ENCODE measurements at places on chromosomes 5 and 9.

DNA sequence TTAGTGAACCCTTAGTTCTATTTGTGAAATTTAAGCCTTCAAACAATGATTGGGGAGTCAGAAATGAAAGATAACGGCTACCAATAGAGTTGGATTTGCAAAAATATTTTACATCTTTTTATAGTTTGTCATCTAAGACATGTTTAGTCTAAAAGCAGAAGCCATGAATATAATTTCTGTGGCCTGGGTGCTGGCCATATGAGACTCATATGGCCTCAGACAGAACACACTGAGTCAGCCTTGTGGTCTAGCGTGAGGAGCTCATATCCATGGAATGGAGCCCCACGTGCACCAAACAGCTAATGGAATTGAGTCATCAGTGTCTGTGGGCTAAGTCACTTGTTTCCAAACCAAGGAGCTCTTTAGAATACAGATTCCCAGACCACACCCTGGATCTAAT lies 240.7 kb upstream of the NREP start:
- no peak for DNase-seq

DNA sequence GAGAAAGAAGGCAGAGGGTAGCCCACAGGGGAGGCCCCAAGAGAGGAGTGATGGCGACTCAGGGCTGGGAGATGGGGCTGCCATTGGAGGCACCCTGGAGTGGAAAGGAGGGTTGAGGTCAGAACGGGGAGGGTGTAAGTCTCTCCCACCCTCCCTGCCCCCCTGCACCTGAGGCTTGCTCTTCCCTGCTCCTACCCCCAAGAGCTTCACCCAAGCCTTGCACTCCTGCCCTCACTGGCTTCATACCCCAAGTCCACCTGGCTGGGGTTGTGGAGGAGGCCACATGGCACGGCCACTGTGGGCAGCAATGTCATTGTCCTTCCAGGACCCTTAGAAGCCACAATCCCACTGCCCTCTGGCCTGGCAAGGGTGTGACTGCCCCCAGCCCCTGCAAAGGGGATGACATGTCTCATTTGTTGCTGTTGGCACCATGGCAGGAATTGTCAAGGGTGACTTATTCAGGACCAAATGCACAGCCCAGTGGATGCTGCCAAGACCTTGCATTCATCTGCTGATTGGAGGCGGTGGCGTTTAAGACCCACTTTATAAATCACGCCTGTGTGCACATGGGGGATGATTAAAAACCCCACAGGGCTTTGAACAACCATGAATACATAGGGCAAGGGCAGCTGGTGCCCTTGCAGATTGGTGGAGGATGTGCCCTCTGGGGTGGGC lies 47.6 kb upstream of the RNU6ATAC start:
- DNase-seq, result no peak

DNA sequence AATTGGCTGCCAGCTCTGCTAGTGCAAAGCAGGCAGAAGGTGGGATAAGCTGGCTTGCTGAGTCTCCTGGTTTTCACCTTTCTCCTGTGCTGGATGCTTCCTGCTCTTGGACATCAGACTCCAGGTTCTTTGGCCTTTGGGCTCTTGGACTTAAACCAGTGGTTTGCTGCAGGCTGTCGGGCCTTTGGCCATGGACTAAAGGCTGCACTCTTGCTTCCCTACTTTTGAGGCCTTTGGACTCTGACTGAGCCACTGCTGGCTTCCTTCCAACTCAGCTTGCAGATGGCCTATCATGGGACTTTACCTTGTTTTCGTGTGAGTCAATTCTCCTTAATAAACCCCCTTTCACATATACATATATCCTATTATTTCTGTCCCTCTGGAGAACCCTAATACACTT lies 1293.9 kb upstream of the CDH6 start:
- no peak for DNase-seq

DNA sequence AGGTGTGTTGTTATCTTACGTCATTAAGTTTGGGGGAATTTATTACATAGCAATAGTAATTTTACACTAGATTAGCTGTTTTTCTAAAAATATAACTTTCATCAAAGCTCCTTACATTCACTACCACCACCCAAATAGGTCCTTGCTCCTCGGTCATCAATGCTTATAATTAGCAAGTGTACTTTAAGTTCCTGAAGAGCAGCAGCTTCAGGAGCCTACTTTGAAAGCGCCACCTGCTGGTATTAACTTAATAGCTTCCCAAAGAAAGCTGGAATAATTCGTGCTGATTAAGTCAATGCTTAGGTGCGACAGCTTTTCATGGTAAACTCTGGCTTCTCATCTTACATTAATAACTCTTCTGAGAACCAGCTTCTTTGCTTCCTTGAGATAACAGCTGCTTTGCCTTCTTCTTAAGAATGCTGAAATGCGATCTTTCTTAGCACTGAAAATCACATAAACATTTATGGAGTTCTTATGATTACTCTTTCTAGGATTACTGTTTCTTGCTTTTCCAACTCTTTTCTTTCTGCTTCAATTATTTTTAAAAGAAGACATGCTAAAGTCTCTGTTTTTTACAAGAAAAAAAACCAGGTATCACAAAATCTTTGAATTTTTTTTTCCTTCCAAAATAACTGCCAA lies 10.0 kb upstream of the C5 start:
- DNase-seq, result no peak

GRCh38 chr5:149340920-149341319 lies 4.4 kb upstream of the GRPEL2 start:
- no peak for DNase-seq

GRCh38 chr5:179206366-179206765 lies 138.9 kb downstream of the ADAMTS2 start:
- no peak for DNase-seq

DNA sequence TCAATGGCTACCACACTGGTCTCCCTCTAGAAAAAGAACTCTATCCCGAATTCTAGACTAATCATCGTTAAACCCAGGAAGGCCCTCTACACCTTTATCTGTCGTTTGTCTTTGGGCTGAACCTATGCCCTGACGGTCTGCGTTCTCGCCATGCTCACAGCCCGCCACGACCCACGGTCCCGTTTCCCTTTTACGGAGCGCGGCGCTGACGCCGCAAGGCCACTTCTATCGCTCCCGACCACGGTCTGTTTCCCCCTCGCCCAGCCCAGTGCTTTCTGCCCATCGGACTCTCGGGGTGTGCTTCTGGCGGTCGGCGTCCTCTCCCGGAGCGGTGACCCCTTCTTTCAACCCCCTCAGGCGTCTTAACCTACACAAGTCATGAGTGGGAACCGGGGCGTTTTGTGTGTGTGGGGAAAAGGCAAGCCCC lies 974 bp downstream of the C9orf40 start:
- peak; percentile 22 for DNase-seq

- DNase-seq, result no peak
Observed at GRCh38 chr5:124462751-124463150, 283.7 kb downstream of the ZNF608 start.

DNA sequence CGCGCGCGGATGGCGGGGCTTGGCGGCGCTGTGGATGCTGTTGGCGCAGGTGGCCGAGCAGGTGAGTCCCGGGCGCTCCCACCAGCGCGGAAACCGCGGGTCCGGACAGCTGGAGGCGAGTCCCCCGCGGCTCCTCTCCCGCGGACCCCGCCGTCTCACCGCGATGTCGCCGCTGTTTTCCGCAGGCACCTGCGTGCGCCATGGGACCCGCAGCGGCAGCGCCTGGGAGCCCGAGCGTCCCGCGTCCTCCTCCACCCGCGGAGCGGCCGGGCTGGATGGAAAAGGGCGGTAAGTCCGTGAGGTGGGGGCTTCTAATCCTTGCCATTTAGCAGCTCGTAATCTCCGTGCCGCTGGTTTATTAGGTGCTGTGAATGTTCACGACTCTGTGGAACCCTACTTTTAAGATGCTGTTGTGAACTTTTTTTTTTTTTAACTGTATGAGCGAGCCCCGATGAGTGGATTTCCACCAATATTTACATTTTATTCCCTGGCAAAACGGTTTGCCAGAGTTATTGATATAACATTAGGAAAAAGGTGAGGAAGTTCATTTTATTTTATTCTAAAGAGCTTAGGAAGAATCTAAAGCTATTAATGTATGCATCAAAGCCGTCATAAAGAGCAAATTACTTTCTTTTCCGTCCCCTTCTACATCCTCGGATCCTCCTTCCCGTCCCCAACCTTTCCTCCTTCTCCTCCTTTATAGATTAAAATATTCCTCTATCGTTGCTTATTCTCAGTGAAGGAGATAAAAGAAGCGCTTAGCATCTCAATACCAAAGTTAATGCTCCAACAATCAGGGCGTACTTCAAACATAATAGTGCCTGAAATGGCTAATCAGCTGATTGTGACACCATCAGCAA lies 579 bp downstream of the ADAMTS16 start:
- DNase-seq, result no peak

GRCh38 chr5:165502893-165503691 lies 1997.7 kb downstream of the MAT2B start:
- no peak for DNase-seq

DNA sequence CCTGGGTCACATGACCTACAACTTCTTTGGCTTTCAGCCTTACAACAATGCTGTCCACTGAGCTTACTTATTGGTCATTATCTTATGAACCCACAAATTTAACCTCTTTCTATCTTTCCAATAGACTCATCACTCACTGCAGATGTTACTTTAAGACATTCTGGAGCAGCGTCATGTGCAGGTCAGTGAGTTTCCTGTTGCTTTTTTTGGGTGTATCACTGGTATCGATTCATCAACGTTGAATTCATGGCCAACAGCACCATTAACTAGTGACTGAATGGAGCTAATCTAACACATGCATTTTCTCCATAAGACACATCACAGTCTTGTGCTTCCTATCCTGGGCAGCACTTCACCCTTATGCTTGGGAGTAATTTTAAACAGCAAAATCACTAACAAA lies 672.6 kb upstream of the CDH18 start:
- DNase-seq, result no peak

DNA sequence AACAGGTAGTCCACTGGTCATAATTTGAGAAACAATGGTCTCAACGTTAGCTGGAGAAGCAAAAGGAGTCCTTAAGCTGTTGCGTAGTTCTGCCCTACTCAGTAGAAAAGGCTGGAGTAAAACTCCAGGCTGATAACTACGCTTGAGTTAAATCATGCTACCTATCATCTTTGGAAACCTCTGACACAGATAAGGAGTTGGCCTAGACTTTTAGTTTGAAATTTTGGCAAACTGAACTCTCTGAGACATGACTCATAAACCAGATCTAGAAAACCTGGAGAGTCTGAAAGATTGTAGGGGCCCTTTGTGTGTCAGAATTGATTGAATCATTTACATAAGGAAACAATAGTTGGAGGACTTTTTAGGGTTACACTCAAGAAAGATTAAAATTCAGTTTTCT lies 26.3 kb downstream of the NMUR2 start:
- DNase-seq, result no peak

DNA sequence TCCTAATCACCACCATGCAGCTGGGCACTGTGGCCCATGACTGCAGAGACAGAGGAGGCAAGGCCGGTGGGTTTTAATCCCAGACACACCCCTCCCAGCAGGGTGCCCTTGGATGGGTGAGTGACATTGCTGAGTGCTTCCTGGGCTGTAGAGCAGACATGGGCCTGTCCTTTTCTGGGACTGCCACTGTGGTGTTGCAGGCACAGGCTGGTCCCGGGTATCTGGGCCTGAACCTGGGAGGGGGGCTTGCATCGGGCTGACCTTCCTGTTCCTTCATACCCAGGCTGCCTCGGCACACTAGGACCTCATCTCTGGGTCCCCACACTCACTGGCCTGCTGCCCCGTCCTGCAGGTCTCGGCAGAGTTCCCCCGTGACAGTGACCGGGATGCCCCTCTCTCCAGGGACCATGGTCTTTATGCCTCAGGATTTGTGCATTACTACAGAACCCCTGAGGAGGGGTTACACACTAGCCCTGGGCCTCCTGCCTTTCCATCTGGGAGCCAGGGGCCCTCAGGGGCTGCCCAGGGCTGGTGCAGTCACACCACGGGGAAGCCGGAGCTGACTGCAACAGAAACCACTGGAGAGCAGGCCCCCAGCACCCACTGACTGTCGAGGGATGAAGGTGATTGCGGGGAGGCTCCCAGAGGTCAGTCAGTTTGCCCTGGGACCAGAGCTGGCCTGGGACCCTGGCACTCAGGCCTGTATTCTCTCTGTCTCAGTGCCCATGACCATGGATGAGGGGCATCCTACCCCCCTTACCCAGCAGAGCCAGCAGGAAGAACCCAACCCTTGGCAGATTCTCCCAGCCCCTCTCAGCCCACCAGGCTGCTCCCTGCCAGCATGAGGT lies 8.9 kb upstream of the SLC25A48 start:
- DNase-seq, result no peak

DNA sequence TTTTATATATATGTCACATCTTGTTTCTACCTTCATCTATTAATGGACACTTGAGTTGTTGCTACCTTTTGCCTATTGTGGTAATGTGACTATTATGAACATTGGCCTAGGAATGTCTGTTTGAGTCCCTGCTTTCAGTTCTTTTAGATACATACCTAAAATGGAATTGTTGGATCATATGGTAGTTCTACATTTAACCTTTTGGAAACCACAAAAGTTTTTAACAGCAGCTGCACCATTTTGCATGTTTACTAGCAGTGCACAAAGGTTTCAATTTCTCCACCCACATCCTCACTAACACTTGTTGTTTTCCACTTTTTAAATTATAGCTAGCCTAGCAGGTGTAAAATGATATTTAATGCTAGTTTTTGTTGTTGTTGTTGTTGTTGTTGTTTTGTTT lies 88.4 kb downstream of the GALNT10 start:
- no peak for DNase-seq

Measured in activated gamma-delta T cell treated with anti-CD3 and anti-CD28 coated beads, Interleukin-2, amount 50 U/mL, for 16 hours (primary cell).